ENCODE measurements at places on chromosomes 7 and 10.

DNA sequence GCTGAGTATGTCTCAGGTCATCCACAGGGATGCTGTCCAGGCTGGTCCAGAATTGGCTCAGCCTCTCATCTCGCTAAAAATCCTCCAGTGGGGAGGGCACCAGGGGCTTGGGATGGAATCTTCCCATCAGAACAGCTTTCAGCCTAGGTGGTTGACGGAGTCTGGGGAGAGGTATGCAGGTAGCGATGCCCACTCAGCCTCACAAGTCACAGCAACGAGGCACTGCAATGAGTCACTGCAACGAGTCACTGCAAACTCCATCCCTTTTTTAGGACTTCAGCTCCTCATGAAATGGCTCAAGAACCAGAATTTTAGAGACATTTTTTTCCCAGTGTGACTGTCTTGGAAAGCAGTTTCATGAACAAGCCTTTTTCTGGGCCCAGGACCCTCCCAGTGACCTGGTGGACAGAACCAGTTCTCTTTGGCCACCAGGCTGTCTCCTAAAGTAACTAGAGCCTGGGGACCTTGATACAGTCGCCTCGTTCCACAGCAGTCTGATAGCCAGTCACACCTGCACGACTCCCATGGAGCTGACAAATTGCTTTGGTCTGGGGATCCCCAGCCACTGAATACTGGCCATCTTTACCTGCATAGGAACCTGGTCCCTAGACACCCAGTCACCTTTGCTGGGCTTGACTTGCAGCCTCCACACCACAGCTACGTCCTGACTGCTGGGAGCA lies 41.3 kb upstream of the PPP2R2D start:
- no peak for DNase-seq

GRCh38 chr10:103041391-103041790 lies 123.3 kb downstream of the CNNM2 start:
- no peak for DNase-seq

DNA sequence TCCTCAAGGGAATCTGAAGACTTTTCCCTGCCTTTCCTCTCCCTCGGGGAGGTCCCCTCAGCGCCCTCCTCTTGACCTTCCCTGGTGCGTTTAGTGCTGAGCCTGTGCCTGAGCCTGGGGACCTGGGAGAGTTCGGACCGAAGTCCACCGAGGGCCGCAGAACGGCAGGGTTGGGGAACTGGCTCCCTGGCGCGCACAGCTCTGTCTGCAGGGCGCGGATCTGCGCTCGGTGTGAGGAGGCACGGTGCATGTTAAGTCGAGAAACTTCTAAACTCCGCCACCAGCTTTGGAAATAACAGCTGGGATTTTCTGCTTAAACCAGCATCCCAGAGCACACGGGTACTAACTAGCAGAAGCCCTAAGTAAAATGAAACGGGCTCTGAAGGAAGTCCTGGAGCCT lies 44.2 kb upstream of the SLC29A4 start:
- no peak for DNase-seq

DNA sequence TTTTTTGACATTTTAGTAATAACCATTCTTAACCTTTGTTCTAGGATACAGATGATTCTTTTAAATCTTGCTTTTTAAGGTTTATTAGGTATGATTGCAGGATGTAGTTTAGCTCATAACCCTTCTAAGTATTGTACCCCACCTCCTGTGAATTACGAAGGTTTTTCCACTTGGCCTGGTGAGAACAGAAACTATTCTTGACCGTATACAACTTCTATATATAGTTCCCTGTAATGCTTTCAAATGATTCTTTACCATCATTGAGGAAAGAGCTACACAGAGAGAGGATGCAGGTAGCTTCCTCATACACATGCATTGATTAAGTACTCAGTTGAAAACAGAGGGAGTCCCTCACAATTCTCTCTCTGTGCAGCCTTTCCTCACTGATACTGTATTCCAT lies 86.3 kb downstream of the PALS2 start:
- no peak for DNase-seq

DNA sequence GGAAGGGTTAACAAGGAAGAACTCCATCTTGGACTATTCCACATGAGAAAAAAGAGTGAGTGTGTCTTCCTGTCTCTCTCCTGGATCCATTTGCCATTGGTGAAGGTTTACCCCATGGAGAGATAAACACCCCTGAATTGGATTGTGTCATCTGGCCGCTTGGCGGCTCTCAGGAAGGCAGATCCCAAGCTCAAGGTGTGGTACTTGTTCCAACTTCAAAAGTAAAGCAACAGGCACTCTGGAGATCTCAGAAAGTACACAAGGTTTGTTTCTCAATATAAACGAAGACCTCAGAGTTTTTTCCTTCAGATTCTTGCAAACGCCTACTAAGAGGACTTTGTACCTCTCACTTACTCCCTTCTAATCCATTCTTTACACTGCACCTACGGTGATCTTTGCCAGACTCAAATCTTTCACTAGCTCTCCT lies 116.7 kb downstream of the REEP3 start:
- DNase-seq, result no peak

DNA sequence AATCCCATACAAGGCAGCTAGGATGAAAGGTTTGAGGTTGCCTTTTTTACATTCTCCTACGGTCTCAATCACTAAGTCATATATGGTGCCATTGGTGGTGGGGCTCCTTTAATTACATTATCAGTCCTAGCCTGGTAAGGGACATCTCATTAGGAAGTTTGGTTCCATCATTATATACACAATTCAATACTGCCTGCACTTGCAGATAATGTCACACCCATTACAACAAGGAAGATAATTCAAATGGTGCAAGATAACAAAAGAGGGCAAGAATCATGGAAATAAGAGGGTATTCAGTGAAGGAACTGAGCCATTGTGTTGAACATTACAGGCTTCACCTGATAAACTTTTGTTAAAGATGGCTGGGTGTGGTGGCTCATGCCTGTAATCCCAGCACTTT lies 1.7 kb upstream of the TMEM248 start:
- DNase-seq, result no peak

DNA sequence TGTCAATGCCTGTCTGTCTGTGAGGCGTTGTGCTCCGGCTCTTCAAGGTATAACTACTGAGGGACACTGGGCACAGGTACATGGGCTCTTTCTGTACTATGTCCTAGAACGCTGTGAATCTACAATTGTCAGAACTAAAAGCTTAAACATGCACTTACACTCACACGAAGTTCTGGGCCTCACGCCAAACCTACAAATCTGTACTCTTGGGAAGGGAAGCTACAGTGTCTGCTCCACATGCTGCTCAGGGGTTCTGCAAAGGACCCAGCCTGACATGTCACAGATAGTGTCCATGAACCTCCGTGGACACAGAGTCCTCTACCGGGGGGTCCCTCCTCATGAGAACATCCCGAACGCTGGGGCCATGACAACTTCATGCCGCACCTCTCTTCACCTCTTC lies 268.7 kb downstream of the WDR37 start:
- DNase-seq, result no peak

GRCh38 chr10:93437086-93437945 lies 44.8 kb downstream of the MYOF start:
- no peak for DNase-seq

- DNase-seq, result no peak
These were observed 92.7 kb upstream of the PFKP start for GRCh38 chr10:2974503-2975207.

DNA sequence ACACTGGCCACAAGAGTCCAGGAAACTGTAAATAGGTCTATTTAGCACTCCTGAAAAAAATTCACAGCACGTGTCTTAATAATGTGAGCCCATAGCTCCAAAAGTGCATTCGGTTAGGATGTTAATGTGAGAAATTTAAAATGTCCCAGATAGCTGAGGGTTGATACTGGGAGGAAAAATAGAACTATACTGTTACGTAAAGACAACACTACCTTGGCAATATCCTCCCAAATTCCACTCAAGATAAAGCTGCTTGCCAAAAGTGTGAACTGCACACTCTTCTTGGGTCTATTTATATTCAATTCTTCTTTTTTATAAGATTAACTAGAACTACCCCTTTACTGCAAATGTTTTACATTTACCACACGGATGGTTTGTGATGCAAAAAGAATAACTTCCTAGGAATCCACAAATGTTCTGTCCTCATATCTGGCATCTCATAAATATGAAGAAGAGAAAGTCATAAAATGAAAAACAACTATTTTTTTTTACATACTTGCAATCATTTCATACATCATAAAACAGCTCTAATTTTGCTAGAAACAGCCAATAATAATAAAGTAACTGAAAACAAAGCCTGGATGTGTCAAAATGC lies 10.4 kb downstream of the RAB11FIP2 start:
- no peak for DNase-seq

- no peak for DNase-seq
These were observed 5.8 kb downstream of the PLA2G12B start for GRCh38 chr10:72948762-72949161.

GRCh38 chr10:3067118-3067858 lies at the start of gene PFKP:
Gene PFKP (plus strand): TSS chr10:3067548. CDS start chr10:3067596, 48 bp downstream.
- DNase-seq, result peak; percentile 69

DNA sequence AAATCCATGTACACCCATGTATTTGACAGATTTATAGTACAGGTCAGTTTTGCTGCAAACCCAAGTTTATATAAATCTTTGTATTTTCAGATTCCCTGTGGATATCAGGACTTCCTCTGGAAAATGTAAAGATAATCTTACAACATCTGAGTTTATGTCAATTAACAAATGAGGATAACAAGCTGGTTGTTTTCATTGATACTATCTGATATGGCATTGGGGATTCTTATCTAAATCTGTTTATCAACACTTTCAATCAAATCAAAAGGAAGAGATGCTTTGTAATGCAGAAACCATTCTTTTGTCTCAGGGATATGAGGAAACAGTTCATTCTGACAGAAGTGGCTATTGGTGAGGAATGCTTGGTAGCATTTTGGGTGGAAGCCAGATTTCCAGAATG lies 64.9 kb upstream of the FAM204A start:
- no peak for DNase-seq

GRCh38 chr7:122689346-122690109 lies 9.4 kb downstream of the RNF133 start:
- DNase-seq, result no peak

- DNase-seq, result no peak
These were observed 211.7 kb downstream of the CCSER2 start for GRCh38 chr10:84540022-84540616.

DNA sequence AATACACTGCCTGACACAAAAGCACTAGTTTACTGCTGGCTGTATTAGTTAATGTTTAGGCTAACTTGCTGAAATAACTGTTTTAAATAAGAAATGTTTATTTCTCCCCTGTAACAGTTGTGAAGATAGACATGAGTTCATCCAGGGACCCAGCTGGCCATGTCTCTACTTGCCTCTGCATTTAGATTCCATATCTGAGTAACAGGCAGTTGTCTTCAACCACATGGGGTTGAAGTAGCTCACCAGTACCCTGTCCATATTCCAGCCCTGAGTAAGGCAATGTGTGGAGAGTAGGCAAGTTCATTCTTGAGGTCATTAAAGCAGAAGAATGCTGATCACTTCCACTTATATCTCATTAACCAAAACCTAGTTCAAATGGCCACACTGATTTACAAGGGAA lies 31.1 kb upstream of the RSBN1L start:
- DNase-seq, result no peak

DNA sequence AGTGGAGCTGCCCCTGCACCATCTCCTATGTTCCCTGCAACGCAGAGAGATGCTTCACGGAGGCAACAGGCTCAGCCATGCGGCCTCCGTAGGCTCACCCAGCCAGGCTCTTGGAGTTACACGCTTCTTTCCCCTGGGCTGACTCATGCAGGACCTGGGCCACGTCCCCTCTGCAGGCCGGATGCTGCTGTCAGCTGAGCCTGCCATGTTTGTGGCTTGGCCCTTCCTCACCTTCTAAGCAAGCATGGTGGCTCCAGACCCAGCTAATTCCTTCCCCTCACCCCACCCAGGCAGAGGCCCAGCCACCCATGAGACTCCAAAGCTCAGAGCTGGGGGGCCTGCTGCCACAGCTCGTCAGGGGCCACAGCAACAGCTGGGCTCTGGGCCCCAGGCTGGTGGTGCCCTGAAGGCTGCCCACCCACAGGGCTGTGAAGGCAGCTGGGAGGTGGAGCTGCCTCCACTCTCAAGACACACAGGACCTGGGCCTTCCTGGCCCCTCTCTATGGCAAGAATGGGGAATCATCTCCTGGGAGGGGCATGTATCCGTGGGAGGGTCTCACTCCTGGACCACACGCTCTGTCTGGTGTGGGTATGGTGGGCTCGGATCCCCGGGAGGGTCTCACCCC lies 219.6 kb downstream of the ELFN1 start:
- DNase-seq, result no peak

GRCh38 chr10:5629303-5630111 lies 36.9 kb downstream of the ASB13 start:
- DNase-seq, result peak; percentile 68

DNA sequence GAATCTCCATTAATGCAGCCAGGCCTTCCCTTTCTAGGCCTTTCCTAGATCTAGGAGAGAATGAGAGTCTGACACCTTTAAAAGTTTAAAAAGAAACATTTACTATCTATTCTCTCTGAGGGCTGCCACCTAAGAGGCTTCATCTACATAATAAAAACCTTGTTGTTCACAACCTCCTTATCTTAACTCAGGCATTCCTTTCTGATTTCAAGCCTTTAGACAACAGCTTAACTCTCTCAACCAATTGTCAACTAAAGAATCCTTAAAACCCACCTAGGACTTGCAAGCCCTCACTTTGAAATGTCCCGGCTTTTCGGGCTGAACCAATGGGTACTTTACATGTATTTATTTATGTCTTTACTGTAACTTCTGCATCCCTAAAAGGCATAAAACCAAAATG lies 64.3 kb upstream of the RET start:
- no peak for DNase-seq

GRCh38 chr10:79393924-79394610 lies 46.8 kb downstream of the PPIF start:
- DNase-seq, result no peak

DNA sequence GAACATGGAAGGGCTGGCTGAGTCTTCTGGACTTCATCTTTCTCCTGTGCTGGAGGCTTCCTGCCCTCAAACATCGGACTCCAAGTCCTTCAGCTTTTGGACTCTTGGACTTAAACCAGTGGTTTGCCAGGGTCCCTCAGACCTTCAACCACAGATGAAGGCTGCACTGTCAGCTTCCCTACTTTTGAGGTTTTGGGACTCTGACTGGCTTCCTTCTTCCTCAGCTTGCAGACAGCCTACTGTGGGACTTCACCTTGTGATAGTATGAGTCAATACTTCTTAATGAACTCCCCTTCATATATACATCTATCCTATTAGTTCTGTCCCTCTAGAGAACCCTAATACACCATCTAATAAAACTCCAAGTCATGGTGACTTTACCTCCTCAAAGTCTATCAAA lies 4.0 kb upstream of the CLEC5A start:
- no peak for DNase-seq

DNA sequence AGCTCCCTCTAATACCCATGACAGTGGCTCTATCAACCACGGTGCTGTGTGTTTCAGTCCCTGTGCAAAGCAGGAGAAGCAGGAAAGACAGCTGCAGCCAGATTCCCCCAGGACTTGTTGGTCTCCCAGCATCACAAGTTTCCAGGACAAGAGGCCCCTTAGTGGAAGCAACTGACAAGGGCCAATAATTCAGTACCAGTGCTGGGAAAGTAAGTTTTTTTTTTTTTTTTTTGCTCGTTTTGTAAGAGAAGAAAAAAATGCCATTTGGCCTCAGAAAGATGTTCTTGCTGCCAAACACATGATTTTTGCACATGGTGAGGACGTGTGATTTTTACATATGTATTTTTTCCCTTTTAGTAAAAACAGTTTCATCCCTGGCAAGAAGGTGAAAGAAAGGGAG lies 284.2 kb upstream of the ZMIZ1 start:
- DNase-seq, result no peak

- no peak for DNase-seq
These were observed 16.1 kb upstream of the SEC61G start for GRCh38 chr7:54774785-54775740.

All from stimulated activated CD4-positive, alpha-beta T cell treated with anti-CD3 and anti-CD28 coated beads, Interleukin-2, amount 100 ng/mL, for 4 hours (primary cell).